ENCODE measurements at places on chromosomes 5 and 9.
A peak's percentile ranks its signal among the peaks of the same experiment; 100 is the strongest.

DNA sequence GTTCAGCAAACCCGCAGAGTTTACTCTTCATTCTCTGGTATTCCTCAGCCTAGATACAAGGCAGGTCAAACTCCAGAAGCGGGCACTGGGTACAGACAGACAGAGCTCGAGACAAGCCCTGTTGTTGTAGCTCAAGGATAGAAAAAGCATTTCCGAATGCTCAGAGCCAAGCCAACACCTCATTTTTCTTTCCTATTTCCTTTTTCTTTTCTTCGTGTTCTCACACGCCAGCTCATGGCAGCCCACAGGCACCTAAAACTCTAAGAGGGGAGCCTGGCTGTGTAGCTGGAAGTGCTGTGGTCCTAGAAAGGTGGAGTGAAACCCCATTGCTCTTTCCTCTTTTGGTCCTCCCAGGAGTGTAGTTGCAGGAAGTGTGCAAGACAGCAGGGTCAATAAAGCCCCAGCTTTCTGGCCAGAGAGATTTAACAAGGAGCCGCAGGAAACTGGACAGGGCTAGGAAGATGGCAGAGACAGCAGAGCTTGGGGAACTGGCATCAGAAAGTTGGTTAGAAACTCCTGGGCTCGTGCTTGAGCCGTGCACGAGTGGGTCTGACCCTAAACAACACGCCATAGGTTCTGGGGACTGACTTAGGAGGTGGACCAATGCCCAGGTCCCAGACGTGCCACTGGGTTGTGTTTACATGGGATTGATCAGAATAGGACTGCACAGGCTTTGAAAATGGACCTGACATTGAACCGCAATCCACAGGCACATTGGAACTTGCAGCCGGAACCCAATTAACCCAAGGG lies 41.6 kb downstream of the ADAMTS2 start:
- no peak for DNase-seq

DNA sequence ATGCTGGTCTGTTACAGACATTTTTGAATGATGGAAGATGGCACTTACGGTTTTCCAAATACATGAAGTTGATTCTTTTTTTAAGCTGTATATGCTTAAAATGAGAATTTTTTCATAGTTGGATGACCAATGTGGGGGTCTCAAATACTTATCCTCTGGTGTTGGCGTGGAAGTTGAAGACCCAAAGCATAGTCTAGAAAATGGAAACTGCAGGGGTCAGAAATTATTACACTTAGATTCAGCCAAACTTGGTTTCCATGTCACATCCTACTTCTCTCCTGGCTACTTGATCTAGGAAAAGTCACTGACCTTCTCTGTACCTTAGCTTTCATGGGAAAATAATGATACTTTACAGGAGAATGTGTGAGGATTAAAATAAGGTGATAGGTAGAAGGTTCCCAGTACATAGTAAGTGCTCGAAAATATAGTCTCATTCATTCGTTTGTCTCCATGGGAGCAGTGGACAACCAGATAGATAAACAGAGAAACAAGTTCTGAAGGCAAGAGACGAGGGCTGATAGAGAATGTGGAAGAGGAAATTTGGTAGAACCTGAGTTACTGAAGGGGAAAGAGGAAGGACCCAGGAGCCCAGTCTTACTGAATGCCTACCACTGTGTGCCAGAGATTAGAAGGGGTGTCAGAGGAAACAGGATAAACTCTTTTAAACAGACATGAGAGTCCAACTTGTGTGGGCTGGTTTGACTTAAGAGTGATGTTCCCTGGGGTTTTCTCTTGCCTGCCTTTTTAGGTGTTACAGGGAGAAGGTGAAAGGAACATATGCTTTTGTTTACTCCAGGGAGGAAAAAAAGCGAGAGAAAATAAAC lies 560.3 kb upstream of the KLF4 start:
- no peak for DNase-seq

DNA sequence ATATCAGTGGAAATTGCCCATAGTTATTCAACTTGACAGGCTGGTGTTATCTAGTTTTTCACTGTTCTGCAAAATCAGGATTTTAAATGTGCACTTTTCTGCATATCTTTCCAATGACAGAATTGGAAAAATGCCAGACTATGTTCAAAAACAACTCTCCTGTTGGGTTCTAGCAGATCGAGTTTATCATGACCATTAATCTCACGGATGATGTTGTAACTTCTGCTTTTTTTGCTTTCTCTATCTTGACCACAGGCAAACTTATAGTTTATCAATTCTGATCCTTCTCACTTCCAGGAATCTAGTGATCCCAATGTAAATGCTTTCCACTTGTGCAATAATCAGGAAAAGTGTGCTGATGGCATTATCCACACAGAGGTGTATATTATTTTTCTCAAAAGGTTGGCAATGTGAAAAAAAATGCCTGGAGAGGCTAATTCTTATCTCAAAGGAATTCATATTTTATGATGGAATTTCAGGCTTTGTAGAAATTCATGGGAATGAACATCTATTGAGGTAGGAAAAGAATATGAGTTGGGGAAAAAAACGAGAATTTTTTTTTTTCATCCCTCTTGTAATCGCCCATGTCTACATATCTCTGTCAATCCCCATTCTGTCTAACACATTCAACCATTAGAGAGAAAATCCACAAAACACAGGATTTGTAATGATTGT lies 73.6 kb upstream of the DAB2 start:
- DNase-seq: peak; percentile 88

GRCh38 chr5:172806897-172807672 lies 27.0 kb upstream of the ERGIC1 start:
- DNase-seq: peak; percentile 95

DNA sequence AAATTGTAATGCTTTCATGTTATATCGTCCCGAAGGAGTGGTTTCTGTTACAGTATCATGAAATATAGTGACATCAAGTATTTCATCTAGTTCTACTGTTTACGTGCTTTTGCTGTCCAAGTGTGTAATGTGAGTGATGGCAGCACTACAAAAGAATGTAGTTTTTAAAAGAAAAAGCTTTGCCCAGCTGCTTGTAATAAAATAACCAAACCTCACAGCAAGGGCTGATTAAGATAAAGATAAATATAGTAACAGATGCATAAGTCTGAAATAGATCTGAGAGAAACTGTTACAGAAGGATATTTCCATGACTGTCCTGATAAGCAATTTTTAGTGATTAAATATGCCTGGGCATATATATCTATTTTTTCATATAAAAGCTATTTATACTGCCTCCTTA lies 106.4 kb downstream of the AUH start:
- DNase-seq: peak; percentile 62

DNA sequence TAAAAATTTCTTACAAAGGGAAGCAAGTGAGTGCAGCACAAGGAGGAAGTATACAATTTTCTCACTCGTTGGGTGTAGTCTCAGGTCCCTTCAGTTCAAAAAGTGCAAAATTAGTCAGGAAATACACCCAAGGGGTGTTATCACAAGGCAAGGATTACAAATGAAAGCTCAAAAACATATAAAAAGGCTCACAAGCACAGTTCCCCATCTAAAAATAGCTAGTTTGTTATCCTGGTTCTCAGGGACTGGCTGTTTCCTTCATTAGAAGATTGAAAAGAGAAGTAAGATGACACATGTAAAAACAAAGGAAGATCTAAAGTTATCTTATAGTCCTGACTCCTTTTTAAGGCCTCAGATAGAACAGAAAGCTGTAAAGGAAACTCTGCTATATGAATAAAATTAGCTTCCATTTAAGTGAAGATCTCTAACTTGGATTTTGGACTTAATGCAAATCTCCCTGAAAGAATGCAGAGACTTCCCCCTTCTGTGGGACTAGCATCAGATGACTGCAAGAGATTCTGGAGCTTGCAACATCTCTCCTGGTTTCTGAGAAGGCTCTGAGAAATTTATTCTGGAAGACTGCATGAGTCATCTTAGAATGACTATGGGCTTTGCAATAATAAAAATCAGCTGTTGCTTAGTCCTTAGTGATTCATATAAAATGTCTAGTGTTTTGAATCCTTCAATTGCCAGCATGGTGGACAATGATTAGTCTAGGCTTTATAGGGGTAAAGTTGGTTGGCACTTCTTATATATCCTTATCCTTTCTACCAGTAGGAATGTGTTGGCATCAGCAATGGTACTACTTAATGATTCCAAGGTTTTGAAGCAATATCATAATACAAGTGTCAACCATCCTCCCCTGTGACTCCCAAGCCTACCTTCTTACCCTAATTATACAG lies 25.4 kb downstream of the DAB2 start:
- DNase-seq: peak; percentile 99

GRCh38 chr9:12784461-12785259 lies 9.8 kb downstream of the LURAP1L start:
- DNase-seq: peak; percentile 97

DNA sequence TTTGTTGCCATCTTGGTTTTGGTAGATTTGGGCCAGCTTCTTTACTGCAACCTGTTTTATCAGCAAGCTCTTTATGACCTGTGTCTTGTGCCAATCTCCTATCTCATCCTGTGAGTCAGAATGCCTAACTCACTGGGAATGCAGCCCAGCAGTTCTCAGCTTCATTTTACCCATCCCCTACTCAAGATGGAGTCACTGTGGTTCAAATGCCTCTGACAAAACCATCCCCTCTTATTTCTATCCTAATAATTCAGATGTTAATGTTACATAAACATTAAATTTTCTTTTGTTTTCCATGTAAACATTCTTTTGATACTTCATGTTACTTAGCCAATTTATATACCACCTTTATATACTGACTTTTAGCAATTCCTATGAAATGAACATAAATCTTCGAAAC lies 746.3 kb downstream of the CDH18 start:
- DNase-seq: no peak

- DNase-seq: no peak
Measured at GRCh38 chr9:86458191-86458855, 104.1 kb upstream of the TUT7 start.

GRCh38 chr5:43193894-43194265 lies 1.9 kb downstream of the NIM1K start:
- no peak for DNase-seq

- DNase-seq: no peak
Measured at GRCh38 chr9:27561685-27562084, 11.6 kb downstream of the C9orf72 start.

GRCh38 chr5:1281038-1281882 lies 13.6 kb downstream of the TERT start:
- no peak for DNase-seq

DNA sequence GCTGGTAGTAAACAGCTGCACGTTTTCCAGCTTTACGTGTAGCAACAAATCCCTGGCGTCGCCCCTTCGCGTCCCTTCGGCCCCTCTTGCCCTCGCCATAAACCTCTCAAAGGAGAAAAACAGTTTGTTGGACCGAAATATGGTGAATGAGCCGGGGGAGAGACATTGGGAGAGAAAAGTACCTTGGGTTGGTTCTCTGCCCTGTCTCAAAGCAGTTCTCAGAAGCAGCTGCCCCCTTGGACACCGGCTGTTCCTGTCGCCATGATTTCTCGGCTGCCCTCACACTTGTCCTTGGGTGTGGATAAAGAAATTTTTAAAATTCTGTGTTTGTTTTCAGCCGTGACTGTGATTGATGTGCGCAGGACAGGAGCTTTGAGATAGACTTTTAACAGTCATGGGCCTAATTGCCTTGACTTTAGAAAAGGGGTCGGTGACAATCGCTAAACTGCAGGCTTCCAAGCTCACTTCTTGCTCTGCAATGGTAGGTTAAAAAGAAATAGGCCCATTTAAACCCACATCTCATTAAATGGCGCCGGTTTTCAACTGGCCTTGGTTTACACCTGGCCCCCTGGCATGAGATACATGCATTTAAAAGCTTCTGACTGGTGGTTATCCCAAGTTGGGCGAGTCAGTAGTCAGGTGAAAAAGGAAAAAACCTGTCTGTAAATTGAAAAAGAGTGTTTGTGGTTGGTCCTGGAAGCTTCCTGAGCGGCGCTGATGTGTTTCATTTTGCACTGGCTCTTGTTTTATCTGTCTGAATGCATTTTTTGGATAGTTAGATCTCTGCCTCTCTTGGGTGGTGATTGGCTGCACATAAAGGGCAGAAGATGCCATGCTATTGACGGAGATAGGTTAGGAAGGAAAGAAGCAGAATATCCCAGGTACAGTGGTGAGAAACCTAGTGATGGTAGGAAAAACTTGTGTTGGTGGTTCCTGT lies 983 bp downstream of the RCL1 start:
- no peak for DNase-seq

DNA sequence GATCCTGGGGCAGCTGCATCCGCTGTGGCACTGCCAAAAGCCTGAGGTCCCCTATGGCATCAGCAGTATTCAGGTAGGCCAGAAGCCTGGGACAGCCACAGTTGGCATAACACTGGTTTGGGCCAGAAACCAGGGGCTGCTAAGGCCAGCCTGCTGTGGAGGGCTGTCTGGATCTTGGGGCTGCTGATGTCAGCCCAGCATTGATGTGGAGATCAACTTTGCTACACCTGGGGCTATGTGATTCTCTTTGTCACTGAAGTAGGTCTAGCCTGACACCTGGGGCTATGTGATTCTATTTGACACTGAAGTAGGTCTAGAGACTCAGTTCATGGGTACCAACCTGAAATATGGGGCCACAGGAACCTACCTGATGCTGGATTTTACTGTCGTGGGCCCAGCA lies 411.5 kb downstream of the RASEF start:
- DNase-seq: no peak

DNA sequence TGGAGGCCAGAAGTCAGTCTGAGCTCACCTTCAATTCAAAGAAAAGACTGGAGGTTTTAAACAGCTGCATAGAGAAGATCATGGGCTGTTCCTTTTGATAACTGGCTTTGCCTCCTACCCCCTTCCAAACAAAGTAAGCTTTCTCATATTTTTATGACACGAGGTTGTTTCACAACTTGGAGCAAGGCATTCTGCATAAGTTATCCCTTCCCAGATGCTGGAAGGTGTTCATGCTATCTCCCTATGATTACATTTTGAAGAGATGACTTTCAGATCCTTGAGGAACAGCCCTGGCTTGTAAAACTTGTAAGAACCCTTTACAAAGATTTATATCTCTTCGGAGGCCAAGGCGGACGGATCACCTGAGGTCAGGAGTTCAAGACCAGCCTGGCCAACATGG lies 571.9 kb upstream of the FTMT start:
- DNase-seq: no peak

DNA sequence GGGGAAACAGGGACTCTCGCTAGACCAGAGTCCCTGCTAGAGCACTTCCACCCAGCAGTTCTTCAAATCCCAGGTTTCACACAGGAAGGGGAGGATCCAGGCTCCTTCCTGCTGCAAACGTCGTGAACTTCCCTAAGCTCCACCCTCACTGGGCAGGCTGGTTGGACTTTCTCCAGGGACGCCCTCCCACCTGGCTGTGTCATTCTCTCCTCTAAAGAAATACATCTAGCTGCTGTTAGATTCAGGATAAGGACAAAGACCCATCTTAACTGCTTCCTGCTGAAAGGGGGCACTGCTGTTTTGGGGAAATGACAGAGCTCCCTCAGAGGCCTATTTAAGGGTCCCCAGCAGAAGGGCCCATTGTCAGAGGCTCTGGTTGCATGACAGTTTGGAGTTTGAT lies 230.7 kb downstream of the SEMA6A start:
- DNase-seq: no peak

- no peak for DNase-seq
Measured at GRCh38 chr5:134463176-134463720, 51.6 kb upstream of the CDKN2AIPNL start.

Data from iris pigment epithelial cell (primary cell).